ENCODE measurements at places on chromosomes 2 and 18. TPM values are rescaled to one million over a fixed set of nuclear protein-coding genes. Genes with fewer than 3 reads are reported as not detected.

PREB gene
- total RNA-seq = 54.6 TPM

UGT1A3 gene
- not detected for total RNA-seq

ASPRV1 gene
- total RNA-seq = 0.63 TPM

ARHGEF33 gene
- total RNA-seq = 0.14 TPM

FHOD3 gene
- 346 TPM for total RNA-seq

HPCAL1 gene
- total RNA-seq = 29.4 TPM

WDR54 gene
- 2.9 TPM for total RNA-seq

ARHGEF4 gene
- total RNA-seq = 5.3 TPM

SERPINB10 gene
- total RNA-seq = not detected

ECEL1 gene
- total RNA-seq = not detected

SH2D6 gene
- not detected for total RNA-seq

PPP3R1 gene
- 34.6 TPM for total RNA-seq

NAGK gene
- total RNA-seq = 46.7 TPM

CIDEA gene
- total RNA-seq = 0.33 TPM

CAPN14 gene
- total RNA-seq = 0.27 TPM

GCA gene
- total RNA-seq = 7.4 TPM

SLC23A3 gene
- total RNA-seq = 0.58 TPM

HOXD3 gene
- total RNA-seq = not detected

NYAP2 gene
- total RNA-seq = not detected

KIF3C gene
- total RNA-seq = 2.0 TPM

DNAH7 gene
- total RNA-seq = 0.11 TPM

TMBIM1 gene
- 111 TPM for total RNA-seq

CD8B2 gene
- total RNA-seq = not detected

POTEI gene
- total RNA-seq = not detected

HOXD11 gene
- not detected for total RNA-seq

CAVIN2 gene
- total RNA-seq = 93.9 TPM

MYO1B gene
- total RNA-seq = 16.2 TPM

POTEJ gene
- total RNA-seq = not detected

ADAM23 gene
- total RNA-seq = 61.2 TPM

SNORC gene
- total RNA-seq = 1.0 TPM

RPRM gene
- not detected for total RNA-seq

HRH4 gene
- total RNA-seq = 0.33 TPM

HOXD4 gene
- total RNA-seq = not detected

TMEM131 gene
- 28.9 TPM for total RNA-seq

LDLRAD4 gene
- total RNA-seq = 43.3 TPM

C1GALT1C1L gene
- total RNA-seq = 1.2 TPM

ARHGAP15 gene
- total RNA-seq = 7.0 TPM

PRLH gene
- total RNA-seq = not detected

CD226 gene
- 0.91 TPM for total RNA-seq

M1AP gene
- total RNA-seq = not detected

TXNL4A gene
- 92.0 TPM for total RNA-seq

LINC00305 gene
- total RNA-seq = not detected

SH3BP4 gene
- total RNA-seq = 9.6 TPM

PAX8 gene
- total RNA-seq = 0.44 TPM

ABHD1 gene
- 3.5 TPM for total RNA-seq

IL1A gene
- total RNA-seq = not detected

LRRC30 gene
- total RNA-seq = not detected

RAX gene
- total RNA-seq = not detected

NBAS gene
- total RNA-seq = 50.6 TPM

POMC gene
- total RNA-seq = 7.5 TPM

SCN2A gene
- 0.08 TPM for total RNA-seq

DAPL1 gene
- total RNA-seq = not detected

TGOLN2 gene
- total RNA-seq = 71.5 TPM

AQP12A gene
- total RNA-seq = not detected

CTLA4 gene
- 0.11 TPM for total RNA-seq
